ENCODE measurements at places on chromosomes 4 and X.

- DNase-seq = no peak
Observed at GRCh38 chr4:11428899-11429698, 405 bp upstream of the HS3ST1 start.

DNA sequence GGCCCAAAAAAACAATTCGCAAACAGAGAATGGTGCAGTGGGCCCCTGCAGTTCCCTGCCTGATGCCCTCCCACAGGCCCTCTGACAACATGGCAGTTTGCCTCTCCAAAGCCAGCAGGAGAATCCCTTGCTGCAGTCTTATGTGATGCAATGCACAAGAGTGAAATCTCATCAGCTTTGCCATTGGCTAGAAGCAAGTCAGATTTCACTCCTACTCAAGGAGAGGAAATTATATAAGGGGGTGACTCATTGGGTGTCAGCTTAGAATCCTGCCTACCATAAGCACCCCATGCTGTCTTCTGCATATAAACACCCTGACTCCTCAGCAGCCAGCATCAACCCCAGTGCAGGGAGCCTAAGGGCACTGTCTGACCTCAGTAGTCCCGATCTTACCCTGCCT, 157.3 kb upstream of the LDB2 start:
- DNase-seq = no peak

DNA sequence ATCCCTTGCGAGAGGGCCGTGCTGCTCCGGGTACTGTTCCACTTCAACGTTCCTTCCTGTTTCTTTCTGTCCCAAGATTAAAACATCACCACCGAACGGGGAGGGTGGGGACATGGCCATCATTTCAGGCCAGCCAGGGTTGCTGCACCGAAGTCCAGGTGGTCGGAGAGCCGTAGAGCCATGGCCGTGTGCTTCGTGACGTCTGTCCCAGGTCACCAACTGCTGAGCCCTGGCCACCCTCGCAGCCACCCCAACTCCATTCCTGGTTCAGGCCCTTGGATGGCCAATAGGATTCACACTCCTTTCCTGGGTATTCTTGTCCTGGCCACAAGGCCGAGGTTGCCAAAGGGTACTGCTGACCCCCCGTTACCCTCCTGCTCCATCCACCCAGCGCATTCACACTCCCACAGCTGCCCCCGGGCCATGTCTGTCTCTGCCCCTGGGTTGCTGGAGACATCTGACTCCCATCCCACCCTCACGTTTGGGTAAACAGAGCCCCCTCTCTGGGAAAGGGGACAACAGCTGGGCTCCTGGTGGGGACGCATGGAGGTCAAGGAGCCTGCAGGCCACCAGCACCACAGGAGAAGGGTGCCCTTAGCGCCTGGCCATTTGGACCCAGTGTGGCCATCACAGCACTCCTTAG, 103.2 kb downstream of the HMX1 start:
- DNase-seq = no peak

DNA sequence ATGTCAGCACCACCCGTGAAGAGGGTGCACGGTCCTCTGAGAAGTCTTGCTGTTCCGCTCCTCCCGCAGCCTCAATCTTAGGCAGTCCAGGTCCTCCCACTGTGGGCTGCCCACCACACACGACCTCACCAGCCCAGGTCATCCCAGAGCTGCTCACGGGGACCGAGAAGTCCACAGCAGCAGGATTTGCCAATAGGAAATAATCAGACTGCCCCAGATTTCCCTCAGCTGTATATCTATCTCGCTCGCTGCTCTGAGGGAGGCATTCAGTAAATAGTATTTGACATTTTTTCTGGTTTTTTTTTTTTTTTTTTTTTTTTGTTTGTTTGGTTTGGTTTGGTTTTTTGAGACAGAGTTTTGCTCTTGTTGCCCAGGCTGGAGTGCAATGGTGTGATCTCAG, 83.8 kb downstream of the STOX2 start:
- no peak for DNase-seq
